ENCODE measurements at places on chromosomes 4 and X.

DNA sequence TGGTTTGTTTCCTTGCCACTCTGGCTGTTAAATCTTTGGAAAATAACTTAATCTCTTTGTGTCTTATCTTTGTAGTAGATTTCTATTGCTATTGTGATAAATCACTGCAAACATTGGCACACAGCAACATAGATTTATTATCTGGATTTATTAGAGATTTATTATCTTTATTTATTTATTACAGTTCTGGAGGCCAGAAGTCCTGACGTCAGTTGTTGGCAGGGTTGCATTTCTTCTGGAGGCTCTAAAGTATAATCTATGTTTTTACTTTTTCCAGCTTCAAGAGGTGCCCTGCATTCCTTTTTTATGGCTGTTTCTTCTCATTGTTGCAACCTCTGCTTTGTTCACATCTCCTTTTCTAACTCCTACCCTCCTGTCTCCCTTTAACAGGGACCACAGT is 542.8 kb downstream of the GRXCR1 start:
- no peak for DNase-seq

GRCh38 chr4:95572304-95572991 is 23.7 kb upstream of the UNC5C start:
- DNase-seq, result peak; percentile 17

DNA sequence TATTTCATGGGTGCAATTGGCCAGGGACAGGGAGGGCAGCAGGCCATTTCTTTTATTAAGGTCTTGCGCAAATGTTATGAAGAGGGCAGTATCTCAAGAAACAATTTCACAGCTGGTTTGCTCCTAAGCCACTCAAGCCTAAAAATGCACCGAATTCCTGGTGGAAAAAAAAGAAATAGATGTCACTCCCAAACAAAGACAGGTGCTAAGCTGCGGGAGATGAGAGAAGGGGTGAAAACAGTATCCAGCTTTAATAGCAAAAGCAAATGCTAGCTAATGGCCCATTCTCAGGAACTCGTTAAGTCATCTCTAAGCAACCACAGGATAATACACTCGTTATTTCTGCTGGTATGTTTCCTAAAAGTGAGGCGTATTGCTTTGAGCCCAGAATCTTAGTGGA is 116.4 kb downstream of the ARX start:
- DNase-seq, result no peak

GRCh38 chrX:102958794-102959193 is 21.7 kb downstream of the RAB40AL start:
- DNase-seq, result no peak

- DNase-seq, result no peak
Observed at GRCh38 chr4:141469392-141469791, 167.0 kb upstream of the IL15 start.

DNA sequence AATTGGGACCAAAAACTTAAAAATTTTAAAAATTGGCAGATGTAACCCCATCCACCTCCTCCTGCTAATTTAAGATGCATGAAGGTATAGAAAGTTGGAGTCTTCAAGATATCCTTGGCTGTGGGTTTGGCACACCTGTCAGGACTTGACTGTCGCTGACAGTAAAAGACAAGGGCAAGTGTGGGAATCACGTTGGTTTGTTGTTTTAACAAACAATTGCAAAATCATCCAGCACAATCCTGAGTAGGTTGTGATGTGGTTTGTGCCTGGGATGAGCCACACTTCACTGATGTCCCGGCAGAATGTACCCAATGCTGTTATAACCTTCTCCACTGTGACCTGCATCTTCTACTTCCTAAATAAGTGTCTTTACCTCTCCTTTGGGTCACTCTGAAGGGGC is 24.0 kb downstream of the HOPX start:
- no peak for DNase-seq

DNA sequence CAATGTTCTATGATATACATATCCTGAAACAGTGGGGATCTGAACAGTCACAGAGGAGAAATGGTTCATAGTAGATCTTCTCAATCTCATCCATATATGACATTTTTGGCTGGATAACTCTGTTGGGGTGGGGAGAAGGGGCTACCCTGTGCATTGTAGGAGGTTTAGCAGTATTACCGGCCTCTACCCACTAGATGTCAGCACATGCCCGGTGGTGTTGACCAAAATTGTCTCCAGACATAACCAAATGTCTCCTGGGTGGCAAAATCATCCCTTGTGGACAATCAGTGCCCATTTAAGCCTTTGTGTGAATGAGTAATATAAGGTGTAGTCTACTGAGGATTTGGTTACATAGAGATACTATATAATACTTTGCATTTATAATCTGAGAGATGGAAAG is 89.9 kb downstream of the PLS3 start:
- DNase-seq, result no peak

GRCh38 chr4:79073471-79073870 is 134.2 kb upstream of the PAQR3 start:
- DNase-seq, result no peak

DNA sequence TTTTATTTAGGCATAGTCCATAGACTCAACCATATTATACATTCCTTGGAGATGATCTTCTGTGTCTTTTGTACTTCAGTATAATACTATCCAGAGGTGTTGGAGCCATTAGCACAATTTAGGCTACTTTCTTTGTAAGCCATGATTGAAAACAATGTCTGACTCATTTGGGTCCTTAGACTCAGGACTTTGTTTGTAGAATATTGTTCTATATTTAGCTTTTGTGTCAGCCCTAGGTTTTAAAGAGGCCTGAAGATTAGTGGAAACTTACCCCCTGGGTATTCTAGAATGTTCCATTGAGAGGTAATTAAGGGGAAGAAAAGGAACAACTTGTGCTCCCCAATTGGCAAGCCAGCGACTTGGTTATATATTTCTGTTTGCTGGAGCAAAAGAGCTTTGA is 145.2 kb upstream of the SCML1 start:
- no peak for DNase-seq

- DNase-seq, result no peak
Observed at GRCh38 chr4:137370206-137370633, 162.1 kb downstream of the PCDH18 start.

DNA sequence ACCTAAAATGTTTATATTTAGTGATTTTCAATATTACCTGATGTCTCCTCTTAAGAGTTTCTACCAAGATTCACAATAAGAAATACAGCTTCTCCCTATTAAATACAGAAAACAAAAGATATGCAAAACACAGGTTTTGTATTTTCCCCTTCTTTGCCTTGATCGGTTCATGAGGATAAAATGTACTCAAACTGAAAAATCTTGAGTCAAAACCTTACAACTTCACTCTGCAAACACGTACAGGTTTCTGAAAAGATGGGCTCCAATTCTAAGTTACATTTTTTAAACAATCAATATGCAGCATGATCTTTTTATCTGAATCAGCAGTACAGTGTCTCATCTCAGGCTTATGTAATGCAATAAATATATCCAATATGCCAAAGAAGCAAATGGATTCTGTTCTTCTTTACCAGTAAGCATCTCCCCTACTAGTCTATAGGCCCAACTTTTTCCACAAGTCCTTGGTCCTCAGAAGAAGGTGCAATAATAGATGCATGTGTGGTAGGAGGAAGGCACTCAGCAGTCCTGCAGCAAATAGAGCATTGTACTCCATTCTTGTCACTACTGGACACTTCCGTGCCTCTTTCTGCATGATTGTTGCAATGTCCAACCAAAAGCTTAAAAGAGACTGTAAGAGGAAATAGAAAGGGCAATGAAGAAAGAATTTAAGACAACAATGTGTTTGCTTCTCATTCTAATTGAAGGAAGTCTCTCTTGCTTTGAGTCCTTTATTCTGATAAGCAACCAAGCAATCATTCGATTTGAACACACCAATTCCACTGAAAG is 3.2 kb downstream of the MAPK10 start:
- DNase-seq, result no peak

- no peak for DNase-seq
Observed at GRCh38 chrX:95797344-95797743, 887.3 kb upstream of the DIAPH2 start.

DNA sequence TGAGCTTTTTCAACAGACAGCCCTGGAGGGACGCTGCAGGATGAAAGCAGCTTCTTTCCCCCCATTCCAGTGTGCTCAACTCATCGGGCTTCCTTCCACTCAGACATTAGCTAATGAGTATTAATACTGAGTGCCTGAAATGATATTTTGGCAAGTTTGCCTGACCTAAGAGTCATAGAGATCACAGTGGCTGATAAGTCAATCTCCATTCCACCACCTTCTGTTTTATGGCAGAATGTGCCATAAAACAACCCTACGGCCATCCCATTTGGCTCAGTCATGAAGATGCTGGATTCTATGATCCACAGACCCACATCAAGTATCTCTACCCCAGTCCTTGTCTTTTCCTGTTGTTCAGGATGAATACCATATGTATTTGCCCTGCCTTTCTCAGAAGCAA is 48.3 kb upstream of the MAB21L2 start:
- DNase-seq, result no peak

GRCh38 chrX:69182818-69183380 is 17.6 kb upstream of the PJA1 start:
- DNase-seq, result no peak

DNA sequence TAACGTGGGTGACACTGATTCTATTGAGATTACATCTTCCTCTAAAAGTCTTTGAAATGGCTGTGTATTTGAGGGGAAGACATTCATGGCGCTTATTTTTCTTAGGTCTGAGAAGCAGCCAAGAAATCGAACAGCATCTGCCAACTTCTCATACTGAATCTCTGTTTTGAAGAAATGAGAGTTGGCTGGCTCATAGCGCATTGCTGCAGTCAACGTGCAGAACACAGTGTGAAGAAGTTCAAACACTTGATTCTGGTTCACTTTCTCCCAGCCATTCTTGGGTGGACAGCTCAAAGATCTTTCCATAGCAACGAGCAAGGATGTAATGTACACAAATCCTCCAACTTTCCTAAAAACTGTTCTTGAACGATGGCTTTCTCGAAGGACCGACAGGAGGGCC is 156.5 kb downstream of the WDFY3 start:
- DNase-seq, result no peak

- no peak for DNase-seq
Observed at GRCh38 chr4:184500748-184501589, 26.6 kb upstream of the IRF2 start.

GRCh38 chr4:106273831-106274230 is 42.2 kb downstream of the TBCK start:
- DNase-seq, result no peak

- no peak for DNase-seq
Observed at GRCh38 chr4:16206848-16207247, 19.4 kb downstream of the TAPT1 start.

- DNase-seq, result no peak
Observed at GRCh38 chr4:36218121-36218520, 26.2 kb downstream of the ARAP2 start.

DNA sequence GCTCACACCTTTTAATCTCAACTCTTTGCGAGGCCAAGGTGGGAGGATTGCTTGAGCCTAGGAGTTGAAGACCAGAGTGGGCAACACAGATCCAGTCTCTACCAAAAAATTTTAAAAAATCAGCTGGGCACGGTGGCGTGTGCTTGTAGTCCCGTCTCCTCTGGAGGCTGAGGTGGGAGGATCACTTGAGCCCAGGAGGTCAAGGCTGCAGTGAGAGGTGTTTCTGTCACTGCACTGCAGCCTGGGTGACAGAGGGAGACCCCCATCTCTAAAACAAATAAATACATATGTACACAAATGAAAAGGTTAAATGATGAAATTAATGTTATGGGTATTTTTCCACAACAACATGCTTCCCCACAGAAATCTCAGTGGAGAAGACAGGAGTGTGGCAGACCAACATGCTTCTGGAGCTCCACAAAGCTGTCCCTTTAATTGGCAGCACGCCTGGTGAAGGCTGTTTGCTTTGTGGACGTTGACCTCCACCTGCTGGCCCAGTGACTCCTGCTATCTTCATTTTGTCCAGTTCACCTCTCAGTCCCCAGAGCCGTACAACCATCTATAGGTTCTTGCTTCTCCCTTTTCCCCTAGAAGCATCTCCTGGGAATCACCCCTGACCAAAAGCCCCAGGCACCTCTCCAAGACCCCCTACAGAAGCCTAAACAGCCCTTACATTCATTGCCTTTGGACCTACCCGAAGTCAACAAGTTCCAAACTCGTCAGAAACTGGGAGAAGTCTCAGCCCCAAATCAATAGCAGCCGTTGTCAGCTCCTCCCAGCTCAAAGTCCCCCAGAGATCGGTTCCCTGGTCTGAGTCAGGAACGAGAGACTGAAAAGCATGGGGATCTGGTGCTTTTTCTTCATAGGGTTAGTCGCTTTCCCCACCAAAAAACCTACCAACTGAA is 36.4 kb upstream of the CD99 start:
- no peak for DNase-seq

DNA sequence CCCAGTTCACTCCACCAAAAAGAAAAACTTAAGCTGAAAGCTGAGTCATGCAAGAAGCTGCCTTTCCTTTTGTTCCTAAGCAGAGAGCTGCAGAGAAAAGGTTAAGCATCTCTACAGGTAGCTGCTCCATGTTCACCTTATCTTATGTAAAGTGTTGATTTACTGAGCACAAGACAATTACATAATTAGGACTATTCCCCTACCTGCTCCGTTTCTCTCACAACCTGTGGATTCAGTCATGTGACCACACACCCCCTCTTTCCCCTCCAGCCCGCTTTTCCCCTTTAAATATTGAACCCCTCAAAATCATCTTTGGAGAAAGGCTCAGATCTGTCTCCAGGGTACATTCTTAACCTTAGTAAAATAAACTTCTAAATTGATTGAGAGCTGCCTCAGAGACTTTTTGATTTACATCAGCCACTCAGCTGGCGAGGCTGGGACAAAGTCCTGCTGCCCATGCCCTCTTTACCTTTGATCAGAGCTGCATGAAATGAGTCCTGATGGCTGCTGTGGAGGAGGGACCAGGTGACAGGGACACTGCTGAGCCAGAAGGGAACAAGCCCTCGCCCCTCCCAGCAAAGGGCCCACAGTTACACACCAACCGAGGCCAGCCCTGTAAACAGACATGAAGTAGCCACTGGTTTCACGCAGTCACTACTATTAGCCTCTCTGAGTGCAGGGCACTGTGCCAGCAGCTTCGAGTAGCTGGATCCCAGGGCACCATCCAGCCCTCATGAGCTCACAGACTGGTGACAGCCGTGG is 53.9 kb upstream of the C4orf50 start:
- no peak for DNase-seq

DNA sequence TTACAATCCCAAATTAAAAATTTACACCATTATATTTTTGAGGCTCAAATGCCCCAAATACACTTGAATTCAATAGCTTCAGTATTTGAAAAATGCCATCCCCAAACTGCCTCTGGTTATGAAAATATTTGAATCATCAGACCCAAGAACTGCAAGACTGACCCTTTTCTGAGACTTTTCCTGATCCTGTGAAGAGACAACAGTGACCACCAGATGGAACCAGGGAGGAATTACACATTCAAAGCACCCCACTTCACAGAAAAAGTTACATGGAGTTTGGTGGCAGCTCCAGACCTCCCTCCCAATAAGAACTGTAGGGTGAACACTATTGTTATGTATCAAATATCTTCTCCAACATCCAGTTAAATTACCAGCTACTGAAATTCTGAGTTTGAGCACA is 44.0 kb upstream of the SCD5 start:
- DNase-seq, result no peak

- peak; percentile 60 for DNase-seq
Observed at GRCh38 chr4:6732441-6733357, 16.7 kb downstream of the BLOC1S4 start.

- DNase-seq, result no peak
Observed at GRCh38 chr4:15163284-15163645, 161.0 kb downstream of the CPEB2 start.

- DNase-seq, result no peak
Observed at GRCh38 chr4:73713650-73714049, 26.7 kb upstream of the CXCL8 start.

- no peak for DNase-seq
Observed at GRCh38 chr4:7722766-7723387, 216.8 kb downstream of the AFAP1 start.
